ENCODE measurements at places on chromosomes 1 and 21. TPM values are rescaled to one million over a fixed set of nuclear protein-coding genes. Genes with fewer than 3 reads are reported as not detected.

- H3K36me3 ChIP-seq, result peaks cover 34% of the 10 kb centered on the region
- no peak overlapping the region for H3K4me3 ChIP-seq
- H3K27ac ChIP-seq, result no peak overlapping the region
- no peak for DNase-seq
Observed at GRCh38 chr1:193211539-193211938, 25.1 kb upstream of the B3GALT2 start.

- no peaks in the 10 kb centered on the region for H3K36me3 ChIP-seq
- no peaks in the 10 kb centered on the region for H3K4me1 ChIP-seq
- no peak overlapping the region for H3K4me3 ChIP-seq
- DNase-seq, result no peak
- no peaks in the 10 kb centered on the region for H3K27me3 ChIP-seq
Observed at GRCh38 chr1:211625040-211625439, 46.1 kb upstream of the SLC30A1 start.

DNA sequence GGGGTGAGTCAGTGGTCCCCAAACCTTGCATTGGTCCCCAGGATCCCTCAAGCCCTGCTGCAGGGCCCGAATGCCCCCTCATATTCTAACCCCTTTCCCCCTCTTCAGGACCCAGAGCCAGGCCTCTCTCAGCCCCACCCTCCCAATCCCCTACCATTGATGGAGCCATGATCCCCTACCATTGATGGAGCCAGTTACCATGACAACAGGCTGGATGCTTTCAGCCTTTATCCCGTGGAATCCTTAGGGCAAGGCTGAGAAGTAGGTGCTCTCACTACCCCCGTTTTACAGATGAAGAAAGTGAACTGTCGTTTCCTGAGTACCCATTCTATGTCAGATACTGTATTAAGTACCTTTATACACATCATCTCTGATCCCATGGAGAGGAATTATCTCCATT is 70.8 kb downstream of the EPHB2 start:
- H3K27me3 ChIP-seq, result no peaks in the 10 kb centered on the region
- H3K36me3 ChIP-seq, result no peaks in the 10 kb centered on the region
- H3K4me3 ChIP-seq, result no peak overlapping the region
- H3K27ac ChIP-seq, result no peak overlapping the region
- peaks cover 9% of the 10 kb centered on the region for H3K4me1 ChIP-seq

GRCh38 chr1:223704921-223705878 is 7.1 kb upstream of the CAPN2 start:
- H3K27ac ChIP-seq, result peak overlapping the region; percentile 32
- H3K4me3 ChIP-seq, result no peak overlapping the region
- DNase-seq, result no peak

DNA sequence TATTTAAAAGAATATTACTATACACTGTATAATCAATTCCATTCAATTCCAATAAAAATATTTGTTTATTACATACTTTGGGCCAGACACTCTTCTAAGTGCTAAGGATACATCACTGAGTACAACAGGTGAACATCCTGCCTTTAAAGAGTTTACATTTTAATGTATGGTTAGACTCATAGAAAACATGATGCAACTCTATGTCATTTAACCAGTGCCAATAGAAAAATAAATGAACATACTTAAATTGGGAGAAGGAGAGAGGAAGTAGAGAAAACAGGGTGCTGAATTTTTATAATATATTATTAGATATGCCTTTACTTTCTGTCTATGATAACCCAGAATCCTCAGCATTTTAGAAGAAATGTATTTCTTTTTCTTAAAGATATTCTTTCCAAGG is 119.2 kb downstream of the TSEN15 start:
- no peaks in the 10 kb centered on the region for H3K36me3 ChIP-seq
- H3K27me3 ChIP-seq, result no peaks in the 10 kb centered on the region
- no peak overlapping the region for H3K27ac ChIP-seq
- H3K4me1 ChIP-seq, result no peaks in the 10 kb centered on the region
- H3K4me3 ChIP-seq, result no peak overlapping the region

- H3K27ac ChIP-seq, result no peak overlapping the region
- H3K36me3 ChIP-seq, result no peaks in the 10 kb centered on the region
- no peaks in the 10 kb centered on the region for H3K4me1 ChIP-seq
Observed at GRCh38 chr1:58189453-58189852, 357.1 kb downstream of the OMA1 start.

DNA sequence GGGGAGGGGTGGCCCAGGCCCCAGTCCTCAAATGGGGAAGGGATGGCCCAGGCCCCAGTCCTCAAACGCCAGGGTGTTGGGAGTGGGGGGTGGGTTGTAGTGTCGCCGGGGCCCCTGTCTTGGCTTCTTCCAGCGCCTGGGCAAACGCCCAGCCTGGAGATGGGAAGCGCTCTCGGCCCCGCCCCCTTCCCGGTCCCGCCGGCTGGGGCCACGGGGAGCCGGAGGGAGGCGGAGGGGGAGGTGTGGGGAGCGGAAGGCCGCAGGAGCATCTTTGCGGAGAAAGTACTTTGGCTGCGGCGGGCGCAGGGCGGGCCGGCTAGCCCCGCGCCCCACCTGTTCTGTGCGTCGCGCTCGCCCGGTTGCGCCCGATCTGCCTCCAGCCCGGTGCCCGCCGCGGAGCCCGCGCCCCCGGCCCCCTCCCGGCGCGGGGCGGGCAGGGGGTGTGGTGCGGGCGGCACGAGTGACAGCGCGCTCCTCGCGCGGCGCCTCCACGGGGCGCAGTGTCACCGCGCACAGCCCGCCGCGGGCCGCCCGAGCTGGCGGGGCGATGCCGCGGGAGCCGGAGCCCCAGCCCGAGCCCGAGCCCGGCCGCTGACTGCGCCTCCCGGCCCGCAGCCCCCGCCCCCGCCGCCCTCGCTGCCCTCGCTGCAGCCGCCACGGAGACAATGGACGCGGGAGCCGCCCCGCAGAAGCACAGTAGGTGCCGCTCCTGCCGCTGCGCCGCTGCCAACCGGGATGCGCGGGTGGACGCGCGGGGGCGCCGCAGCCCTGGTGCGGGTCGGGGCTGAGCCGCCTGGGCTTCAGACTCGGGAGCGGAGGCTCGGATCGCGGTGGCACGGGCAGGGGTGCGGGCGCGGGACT is 31.1 kb upstream of the PEX10 start:
- no peak for DNase-seq
- no peaks in the 10 kb centered on the region for H3K36me3 ChIP-seq
- H3K27me3 ChIP-seq, result peaks cover 86% of the 10 kb centered on the region
- H3K27ac ChIP-seq, result no peak overlapping the region

GRCh38 chr1:202873026-202873425 is 15.9 kb downstream of the RABIF start:
- no peak overlapping the region for H3K4me3 ChIP-seq
- DNase-seq, result no peak
- H3K27me3 ChIP-seq, result peaks cover 3% of the 10 kb centered on the region
- H3K27ac ChIP-seq, result no peak overlapping the region
- peaks cover 2% of the 10 kb centered on the region for H3K36me3 ChIP-seq
- no peaks in the 10 kb centered on the region for H3K4me1 ChIP-seq

Gene S100A7
- total RNA-seq, result 27.7 TPM

Gene YY1AP1
- 56.0 TPM for total RNA-seq

DNA sequence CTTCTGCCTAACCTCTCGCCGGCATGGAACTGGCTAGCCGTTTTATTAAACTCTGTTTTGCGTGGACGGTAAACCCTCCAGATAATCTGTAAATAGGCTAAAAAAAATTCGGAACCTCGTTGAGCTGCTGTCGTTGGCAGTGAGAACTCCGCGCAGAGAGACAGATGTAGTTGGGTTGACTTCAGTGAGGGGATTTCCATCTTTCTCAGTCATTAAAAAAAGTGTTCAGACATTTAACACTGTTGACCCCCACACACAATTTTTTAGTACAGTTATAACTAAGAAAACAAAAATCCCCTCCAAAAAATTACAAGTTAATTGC is 464 bp downstream of the PARK7 start:
- no peaks in the 10 kb centered on the region for H3K27me3 ChIP-seq
- peak overlapping the region; percentile 69 for H3K4me3 ChIP-seq
- H3K27ac ChIP-seq, result peak overlapping the region; percentile 81
- H3K4me1 ChIP-seq, result peaks cover 31% of the 10 kb centered on the region
- peaks cover 39% of the 10 kb centered on the region for H3K36me3 ChIP-seq

GRCh38 chr1:76508871-76509270 is 358.4 kb upstream of the ST6GALNAC5 start:
- H3K27ac ChIP-seq, result no peak overlapping the region
- DNase-seq, result no peak
- no peaks in the 10 kb centered on the region for H3K27me3 ChIP-seq
- no peak overlapping the region for H3K4me3 ChIP-seq

Gene TRABD2B
- total RNA-seq, result 2.6 TPM

Gene F11R
- 111 TPM for total RNA-seq

Gene RHCE
- 1.1 TPM for total RNA-seq

- no peak for DNase-seq
- no peaks in the 10 kb centered on the region for H3K36me3 ChIP-seq
- H3K4me1 ChIP-seq, result peaks cover 25% of the 10 kb centered on the region
- peak overlapping the region; percentile 77 for H3K4me3 ChIP-seq
- no peak overlapping the region for H3K27ac ChIP-seq
Observed at GRCh38 chr1:88892357-88892877, 1.1 kb upstream of the GTF2B start.

- peaks cover 32% of the 10 kb centered on the region for H3K27me3 ChIP-seq
- no peak overlapping the region for H3K4me3 ChIP-seq
- H3K27ac ChIP-seq, result no peak overlapping the region
- H3K36me3 ChIP-seq, result no peaks in the 10 kb centered on the region
Observed at GRCh38 chr1:63269571-63269970, 52.8 kb upstream of the FOXD3 start.

GRCh38 chr21:45537111-45537745 is 5.0 kb downstream of the SLC19A1 start:
- no peaks in the 10 kb centered on the region for H3K36me3 ChIP-seq
- no peak overlapping the region for H3K4me3 ChIP-seq
- DNase-seq, result peak; percentile 53
- peaks cover 18% of the 10 kb centered on the region for H3K4me1 ChIP-seq
- H3K27me3 ChIP-seq, result no peaks in the 10 kb centered on the region

GRCh38 chr1:24898909-24899439 is 31.1 kb downstream of the RUNX3 start:
- peaks cover 20% of the 10 kb centered on the region for H3K27me3 ChIP-seq
- no peaks in the 10 kb centered on the region for H3K36me3 ChIP-seq
- peaks cover 11% of the 10 kb centered on the region for H3K4me1 ChIP-seq
- peak; percentile 31 for DNase-seq
- H3K27ac ChIP-seq, result no peak overlapping the region
- no peak overlapping the region for H3K4me3 ChIP-seq

Gene LCE1B
- total RNA-seq, result 178 TPM

Gene LCA5L
- 0.72 TPM for total RNA-seq

DNA sequence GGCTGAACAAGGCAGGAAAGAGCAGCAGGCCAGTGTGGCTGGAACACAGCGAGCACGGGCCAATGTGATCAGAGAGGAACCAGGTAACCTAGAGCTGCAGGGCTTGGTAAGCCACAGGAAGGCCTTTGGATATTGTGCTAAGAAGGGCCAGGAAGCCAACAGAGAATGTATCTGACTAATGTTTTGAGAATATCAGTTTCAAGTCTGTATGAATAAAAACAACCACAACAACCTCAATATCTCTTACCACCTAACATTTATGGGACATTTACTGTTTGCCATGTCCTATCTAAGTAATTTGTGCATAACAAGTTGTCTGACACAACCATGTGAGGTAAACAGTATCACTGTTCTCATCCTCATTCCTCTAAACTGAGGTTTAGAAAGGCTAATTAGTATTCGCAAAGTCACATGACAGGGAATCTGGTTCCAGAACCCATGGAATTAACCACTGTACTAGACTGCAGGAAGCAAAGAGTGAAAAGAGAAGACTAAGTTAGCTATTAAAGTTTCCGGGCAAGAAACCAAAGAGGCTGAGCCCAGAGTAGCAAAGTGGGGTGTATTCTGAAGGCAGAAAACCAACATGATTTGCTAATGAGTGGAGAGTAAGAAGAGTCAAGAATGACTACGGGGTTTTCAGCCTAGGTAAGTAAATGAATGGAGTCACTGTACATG is 38.9 kb downstream of the SPRTN start:
- H3K36me3 ChIP-seq, result no peaks in the 10 kb centered on the region
- H3K27ac ChIP-seq, result no peak overlapping the region
- H3K4me1 ChIP-seq, result peaks cover 25% of the 10 kb centered on the region
- no peak overlapping the region for H3K4me3 ChIP-seq

DNA sequence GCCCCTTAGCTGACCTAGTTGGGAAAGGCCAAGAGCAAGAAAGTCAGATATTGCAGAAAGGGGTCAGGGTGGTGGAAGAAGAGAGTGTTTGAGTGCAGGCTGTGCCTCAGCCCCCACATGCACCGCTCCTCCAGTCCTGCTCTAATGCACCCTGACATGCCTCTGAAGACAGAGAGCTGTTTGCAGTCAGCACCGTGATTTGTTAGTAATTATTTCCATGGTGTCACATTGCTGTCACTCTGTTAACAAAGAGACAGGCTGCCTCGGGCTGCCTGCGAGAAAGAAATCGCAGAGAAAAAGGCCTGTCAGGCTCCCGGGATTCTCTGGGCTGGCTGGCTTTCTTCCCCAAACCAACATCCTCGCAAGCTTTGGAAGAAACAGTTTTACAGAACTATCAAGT is 58.3 kb downstream of the ERI3 start:
- no peak overlapping the region for H3K4me3 ChIP-seq
- no peak for DNase-seq

Gene MIXL1
- 0.45 TPM for total RNA-seq

GRCh38 chr1:151720125-151720524 is 1.2 kb upstream of the RIIAD1 start:
- peak overlapping the region; percentile 3 for H3K27ac ChIP-seq
- no peaks in the 10 kb centered on the region for H3K36me3 ChIP-seq
- peaks cover 26% of the 10 kb centered on the region for H3K27me3 ChIP-seq
- H3K4me3 ChIP-seq, result peak overlapping the region; percentile 43
- H3K4me1 ChIP-seq, result peaks cover 33% of the 10 kb centered on the region

DNA sequence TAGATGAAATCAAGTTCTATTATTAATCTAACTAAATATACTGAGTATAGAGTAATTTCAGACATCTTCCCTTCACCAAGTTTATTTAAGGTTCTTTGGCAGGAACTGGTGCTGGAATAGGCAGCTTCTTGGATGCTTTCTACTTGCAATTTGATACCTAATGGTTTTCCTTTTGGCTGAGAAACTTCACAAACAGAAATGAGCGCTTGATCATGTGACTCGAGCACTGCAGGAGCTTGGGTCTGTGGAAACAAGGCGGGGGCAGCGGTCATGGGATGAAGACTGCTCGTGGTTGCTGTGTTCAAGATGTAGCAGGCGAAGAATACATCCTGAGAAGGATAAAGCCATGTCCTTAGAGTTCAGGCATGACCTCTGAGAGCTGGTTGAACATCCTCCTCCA is 136.8 kb downstream of the PTPRC start:
- no peak for DNase-seq
- no peaks in the 10 kb centered on the region for H3K27me3 ChIP-seq
- no peaks in the 10 kb centered on the region for H3K4me1 ChIP-seq
- H3K4me3 ChIP-seq, result no peak overlapping the region
